Hepatocyte (in vitro differentiated cells): ENCODE measurements at places on chromosomes 3 and 15. TPM values are rescaled to one million over a fixed set of nuclear protein-coding genes. Genes with fewer than 3 reads are reported as not detected.

The GATA2 gene
- 2.4 and 3.5 TPM in 2 replicates for polyA plus RNA-seq

DNA sequence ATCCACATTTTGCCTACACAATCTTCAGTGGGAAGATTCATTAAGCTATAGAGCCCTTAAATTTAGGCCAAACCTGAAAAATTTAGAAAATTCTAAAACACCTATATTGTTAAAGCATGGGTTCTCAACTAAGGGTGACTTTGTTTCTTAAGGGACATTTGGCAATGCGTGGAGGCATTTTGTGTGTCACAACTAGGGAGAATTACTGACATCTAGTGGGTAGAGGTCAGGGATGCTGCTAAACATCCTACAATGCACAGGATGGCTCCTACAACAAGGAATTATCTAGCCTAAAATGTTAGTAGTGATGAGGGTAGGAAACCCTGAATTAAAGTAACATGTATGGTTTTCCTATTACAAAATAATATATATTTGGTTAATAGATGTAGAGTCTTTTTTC lies 55.8 kb downstream of the TBC1D5 start:
- no peak for DNase-seq

The SLC24A5 gene
- polyA plus RNA-seq = not detected in 2 replicates

- DNase-seq = no peak
These were observed 249.5 kb downstream of the NAALADL2 start for GRCh38 chr3:175108613-175109151.

- no peak for DNase-seq
These were observed 18.2 kb upstream of the JMJD7 start for GRCh38 chr15:41809526-41810220.

- DNase-seq = no peak
These were observed 442.0 kb downstream of the MAGI1 start for GRCh38 chr3:65596571-65597225.
